ENCODE measurements at places on chromosomes 6 and 20.

- no peak for DNase-seq
Measured at GRCh38 chr20:2140561-2140960, 38.9 kb downstream of the STK35 start.

GRCh38 chr6:29603930-29604329 lies 19.0 kb downstream of the OR2H2 start:
- DNase-seq, result no peak

DNA sequence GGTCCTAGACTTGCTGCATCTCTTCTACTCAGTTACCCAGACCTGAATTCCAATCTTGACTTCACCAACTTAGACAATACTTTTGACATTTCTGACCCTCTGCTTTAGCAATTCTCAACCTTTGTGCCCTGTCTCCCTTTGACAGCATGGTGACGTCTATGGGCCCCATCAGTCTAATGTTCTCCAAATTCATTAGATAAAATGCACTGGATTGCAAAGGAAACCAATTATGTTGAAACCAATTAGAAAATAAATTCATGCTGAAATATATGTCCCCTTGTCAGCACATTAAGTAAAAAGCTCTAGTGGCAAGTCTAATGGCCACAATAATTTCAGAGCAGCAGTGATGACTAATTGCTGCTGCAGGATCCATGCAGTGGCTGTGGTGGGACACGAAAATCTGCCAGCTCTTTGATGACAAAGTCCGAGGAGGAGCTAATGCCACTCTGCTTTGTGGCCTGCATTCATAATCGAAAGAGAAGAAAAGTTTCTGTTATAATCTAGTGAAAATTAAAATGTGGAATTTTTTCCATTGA lies 64.0 kb downstream of the BFSP1 start:
- DNase-seq, result no peak

GRCh38 chr6:134453792-134454510 lies 136.0 kb upstream of the SGK1 start:
- no peak for DNase-seq

DNA sequence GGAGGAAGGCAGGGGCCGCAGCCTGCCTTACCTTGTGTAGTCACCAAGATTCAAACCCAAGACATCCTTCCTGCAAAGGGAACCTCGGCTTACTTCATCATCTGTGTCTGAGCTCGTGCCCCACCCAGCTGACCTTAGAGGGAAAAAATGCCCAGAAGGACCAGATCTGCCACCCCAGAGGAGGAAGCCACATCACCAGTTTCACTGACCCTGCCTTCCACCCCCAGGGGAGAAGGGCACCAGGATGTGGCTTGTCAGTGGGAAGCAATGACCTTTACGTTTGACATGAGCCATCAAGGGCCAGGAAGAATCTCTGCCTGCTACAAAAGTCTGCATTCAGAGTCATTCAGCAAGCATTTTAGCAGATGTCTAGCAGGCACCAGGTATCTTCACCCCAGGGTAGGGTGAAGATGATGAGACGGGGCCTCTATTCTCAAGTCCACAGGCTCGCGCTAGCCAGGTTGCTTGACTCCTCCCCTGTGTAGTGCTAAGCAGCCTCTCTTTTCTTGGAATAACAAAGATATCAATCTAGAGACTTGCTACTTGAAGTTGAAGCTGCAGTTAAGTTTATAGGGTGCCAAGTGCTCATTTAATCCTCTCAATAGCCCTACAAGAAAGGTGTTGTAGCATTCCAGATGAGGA lies 28.1 kb downstream of the HM13 start:
- DNase-seq, result no peak

GRCh38 chr6:81844686-81845085 lies 92.2 kb upstream of the TENT5A start:
- no peak for DNase-seq

DNA sequence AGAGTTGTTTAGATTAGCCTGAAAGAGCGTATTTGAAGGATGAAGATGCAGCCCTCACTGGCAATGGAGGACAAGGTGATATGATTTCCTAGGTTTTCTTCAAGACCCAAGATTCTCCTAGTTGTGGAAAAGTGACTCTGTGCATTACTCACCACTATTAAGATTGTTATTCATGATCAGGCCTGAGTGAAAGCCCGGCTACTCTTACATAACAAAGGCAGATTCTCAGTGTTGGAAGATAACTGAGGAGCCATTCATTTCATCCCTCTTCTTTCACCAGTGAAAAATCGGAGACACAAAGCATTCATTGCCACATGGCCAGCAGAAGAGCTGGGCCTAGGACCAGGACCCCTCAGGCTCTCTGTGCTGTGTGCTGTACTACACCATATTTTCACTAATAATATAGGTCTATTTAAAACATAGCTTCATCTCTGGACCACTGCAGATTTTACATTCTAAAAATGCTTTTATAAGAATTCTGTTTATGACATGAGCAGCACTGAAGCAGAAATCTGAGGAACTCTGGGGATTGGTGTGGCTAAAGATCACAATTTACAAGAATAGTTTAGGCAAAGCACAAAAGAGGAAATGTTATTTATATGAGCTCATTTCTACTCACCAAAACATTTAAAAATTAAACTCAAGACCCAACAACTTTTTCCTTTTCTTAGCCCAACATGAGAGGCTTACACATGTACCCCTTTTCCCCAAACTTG lies 181.9 kb upstream of the CCN2 start:
- no peak for DNase-seq

DNA sequence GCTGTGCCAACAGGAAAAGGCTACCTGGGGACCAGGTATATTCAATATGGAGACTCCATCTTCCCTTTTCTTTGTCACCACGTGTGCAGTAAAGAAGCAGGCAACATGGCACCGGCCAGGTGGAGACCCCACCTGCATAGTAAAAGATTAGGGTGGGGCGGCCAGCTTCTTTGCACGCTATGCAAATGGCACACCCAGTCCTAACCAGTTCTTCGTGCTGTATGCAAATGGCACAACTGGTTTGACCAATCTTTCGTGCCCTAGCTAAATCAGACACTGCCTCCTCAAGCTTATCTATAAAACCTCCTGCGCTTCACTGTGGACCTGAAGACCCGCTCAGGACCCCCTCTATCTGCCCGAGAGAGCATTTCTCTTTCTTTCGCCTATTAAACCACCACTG lies 88.8 kb upstream of the EZR start:
- no peak for DNase-seq

DNA sequence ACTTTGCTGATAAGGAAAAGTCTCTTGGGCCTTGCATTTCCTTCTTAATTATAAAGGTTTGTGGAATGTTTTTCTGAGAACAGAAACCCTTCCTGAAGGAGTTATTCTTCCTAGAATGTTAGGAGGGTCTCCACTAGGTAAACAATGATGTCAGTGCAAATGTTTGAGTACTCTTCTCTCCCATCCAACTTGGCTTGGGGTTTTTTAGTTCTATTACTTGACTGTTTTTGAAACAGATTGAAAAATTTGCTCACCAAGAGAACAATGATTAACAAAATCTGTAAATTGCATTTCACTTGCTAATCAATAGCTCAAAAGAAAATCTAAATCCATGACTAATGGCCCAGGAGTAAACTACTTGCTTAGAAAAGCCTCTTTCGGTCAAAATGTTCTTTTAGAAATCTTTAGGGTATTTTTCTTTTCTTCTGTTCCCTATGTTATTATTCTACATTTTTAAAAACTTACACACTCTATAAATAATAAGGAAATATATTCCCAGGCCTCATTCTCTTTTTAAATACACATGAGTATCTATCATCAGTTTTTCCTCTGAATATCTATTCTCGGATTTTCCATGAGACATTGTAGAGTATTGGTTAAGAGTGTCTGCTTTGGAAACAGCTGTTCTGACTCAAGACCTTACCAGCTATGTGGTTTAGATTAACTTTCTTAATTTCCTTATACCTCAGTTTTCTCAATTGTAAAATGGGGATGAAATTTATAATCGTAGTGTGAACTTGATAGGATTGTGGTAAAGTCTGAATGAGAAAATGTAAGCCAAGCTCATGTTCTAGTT lies 234.2 kb upstream of the CITED2 start:
- DNase-seq, result no peak

DNA sequence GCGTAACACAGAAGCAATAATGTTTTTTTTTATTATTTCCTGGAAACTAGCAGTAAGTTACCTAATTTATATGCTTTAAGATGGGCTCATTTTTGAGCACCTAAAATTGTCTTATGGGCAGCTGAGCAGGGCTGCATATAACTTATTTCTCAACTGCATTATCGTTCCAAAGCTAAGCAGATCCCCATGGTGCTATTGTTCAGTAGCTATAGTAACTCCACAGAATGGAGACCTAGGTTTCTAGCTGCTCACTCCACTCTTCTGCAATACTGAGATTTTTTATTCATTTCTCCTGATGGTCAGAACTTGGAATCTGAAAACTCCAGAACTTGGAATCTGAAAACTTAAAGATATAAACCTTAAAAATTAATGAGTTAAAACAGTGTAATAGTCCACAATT lies 18.7 kb downstream of the CRISP1 start:
- DNase-seq, result no peak

DNA sequence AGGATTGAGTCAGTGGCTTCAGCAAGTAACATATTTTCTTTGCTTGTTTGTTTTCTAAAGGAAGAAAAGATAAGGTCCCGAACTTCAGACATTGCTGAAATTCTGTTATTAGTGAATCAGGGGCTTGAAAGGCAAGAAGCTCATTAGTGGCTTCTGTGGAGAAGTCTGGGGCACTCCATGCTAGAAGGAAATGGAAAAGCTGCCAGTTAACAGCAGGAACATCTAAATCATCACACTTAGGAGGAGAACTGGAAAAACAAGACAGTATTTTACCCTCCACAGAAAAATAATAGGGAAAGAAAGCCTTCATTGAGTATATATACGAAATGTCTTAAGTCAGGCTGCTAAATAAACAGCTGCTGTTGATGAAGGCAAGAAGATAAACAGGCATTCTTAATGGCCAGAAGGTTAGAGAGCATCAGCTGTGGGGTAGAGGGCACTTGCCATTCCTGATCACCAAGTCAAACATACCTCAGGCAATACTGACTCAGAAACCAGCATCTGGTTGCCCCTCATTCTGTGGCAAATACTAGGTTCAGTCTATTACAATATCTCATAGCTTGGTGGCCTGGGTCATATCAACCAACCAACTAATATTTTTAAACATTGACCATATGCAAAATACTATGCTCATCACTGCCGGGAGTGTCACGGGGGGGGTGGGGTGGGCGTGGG lies 143.2 kb upstream of the TENT5A start:
- no peak for DNase-seq

- no peak for DNase-seq
Measured at GRCh38 chr6:158607411-158608170, 37.0 kb downstream of the DYNLT1 start.

DNA sequence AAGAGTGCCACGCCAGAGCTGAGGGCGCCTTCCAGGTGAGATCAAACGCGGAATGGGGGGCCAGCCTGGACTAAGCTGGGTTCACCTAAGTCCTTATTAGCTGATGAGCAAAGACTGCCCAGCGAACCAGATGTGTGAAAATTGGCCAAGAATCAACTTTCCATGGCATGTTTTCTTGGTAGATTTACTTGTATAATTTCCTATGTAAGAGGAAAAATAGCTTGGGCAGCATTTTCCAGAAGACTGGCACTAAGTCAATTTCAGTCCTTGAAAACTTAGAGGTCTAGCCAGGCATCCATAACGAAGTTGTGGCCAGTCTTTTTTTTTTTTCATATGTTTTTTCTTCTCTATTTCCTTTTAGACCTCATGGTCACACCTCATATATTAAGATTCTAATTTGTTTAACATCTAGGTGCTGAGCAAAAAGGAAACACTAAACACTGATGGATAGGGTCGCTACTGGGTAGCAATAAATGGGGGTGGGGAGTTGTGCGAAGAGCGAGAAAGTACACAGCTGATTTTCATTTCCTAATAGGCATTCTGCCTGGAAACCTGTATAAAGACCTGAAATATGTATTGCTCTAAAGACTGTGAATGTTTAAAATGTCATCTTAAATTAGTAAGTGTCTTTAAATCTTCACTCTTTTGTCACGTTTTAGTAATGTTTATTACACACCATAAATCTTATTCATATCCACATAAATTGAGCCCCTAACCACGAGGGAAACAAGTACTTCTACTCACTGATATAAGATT lies 188.8 kb downstream of the CD83 start:
- DNase-seq, result no peak

- no peak for DNase-seq
Measured at GRCh38 chr6:73666393-73666792, 12.6 kb upstream of the SLC17A5 start.

- no peak for DNase-seq
Measured at GRCh38 chr6:41477572-41477971, 68.6 kb upstream of the FOXP4 start.

DNA sequence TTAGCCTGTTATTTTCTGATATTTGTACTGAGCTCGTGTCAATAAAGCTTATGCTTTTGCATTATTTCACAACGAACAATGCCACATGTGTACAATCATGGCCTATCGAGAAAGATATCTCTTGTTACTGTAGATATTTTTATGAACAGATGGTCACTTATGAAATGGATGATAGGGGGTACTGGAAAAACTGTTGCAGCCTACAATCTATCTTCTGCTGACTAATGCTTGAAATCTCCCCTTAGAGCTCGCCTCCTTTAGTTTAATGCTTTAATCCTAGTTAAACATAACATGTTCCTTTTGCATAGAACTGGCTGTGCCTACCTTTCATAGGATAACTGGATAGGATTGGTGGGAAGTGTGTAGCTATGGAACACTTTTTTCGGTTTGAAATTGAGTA lies 296.2 kb downstream of the FARS2 start:
- DNase-seq, result no peak

DNA sequence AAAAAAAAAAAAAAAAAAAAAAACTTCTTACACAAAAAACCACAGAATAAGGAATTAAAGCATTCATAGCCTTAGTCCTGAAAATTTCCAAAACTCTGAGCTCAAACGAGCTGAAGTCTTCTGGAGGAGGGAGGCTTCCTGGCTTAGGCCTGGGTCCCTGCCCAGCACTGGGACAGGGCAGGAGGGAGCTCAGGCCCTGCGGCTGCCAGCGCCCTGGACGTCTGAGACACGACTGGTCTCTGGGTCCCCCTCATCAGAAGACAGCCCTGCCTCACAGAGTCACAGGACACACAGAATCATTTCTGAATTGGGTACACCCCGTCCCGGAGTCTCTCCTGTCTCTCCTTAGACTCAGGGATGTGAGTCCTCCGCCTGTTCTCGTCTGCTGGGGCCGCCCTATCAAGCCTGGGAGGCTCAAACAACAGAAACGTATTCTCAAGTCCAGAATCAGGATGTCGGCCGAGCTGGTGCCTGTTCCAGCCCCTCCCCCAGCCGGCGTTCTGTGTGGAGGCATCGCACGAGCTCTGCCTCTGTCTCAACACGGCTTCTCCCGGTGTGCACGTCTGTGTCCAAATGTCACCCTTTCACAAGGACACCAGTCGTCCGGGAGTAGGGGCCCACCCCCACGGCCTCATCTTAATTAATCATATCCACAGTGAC lies 39.4 kb downstream of the ZBTB46 start:
- DNase-seq, result no peak

- no peak for DNase-seq
Measured at GRCh38 chr6:15077006-15077405, 168.9 kb upstream of the JARID2 start.

- no peak for DNase-seq
Measured at GRCh38 chr6:107536180-107536961, 46.5 kb downstream of the SOBP start.

- no peak for DNase-seq
Measured at GRCh38 chr6:11322252-11322885, 89.9 kb upstream of the NEDD9 start.

- no peak for DNase-seq
Measured at GRCh38 chr6:52537001-52537753, 39.7 kb downstream of the TRAM2 start.

GRCh38 chr6:143299253-143300166 lies 151.0 kb downstream of the ADAT2 start:
- DNase-seq, result peak; percentile 64

Measured in stimulated activated effector memory CD8-positive, alpha-beta T cell treated with anti-CD3 and anti-CD28 coated beads, Interleukin-12 subunit alpha, Interleukin-12 subunit beta, amount 100 ng/mL, for 72 hours (primary cell).